ENCODE measurements at places on chromosomes 7 and 10.

GRCh38 chr7:13560441-13560840 lies 429.0 kb downstream of the ETV1 start:
- DNase-seq = no peak

DNA sequence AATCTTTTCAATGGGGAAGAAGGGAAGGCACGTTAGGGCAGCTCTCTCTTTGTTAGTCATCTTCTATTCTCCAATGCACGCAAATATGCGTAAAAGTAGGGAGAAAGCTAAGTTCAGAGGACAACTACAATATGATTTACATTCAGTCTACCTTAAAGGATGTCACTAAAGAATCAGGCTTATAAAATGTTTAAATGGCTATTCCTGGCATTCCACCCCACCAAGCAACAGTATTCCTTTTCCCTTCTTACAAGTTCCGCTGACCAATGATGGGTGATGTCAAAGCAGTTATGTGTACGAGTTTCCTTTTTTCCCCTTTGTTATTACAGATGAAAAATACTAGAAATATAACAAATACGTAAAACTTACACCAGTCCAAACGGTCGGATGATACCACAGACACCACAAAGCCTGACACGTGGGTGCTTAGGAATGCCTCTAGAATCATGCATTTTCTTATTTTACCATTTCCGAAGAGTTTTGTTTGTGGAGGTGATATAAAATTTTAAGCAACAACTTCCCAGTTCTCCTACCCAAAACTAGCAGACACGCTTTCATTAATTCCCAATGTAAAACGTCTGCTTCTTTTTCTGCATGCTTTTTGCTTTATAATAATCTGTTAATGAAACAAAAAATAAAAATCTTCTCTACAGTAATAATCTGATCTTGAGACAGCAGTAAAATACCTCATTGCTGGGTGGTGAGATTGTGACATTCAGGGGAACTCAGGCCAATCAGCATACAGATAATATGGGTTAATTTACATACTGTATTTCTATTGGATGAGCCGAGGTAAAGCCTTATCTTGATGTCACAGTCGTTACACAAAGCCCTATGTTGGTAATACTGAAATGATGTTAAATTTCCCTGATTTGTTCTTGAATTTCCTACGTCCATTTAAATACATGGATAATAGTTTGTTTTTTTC lies 708 bp upstream of the GPR85 start:
- DNase-seq = no peak

GRCh38 chr10:103278537-103278823 lies 1.5 kb downstream of the INA start:
- DNase-seq = no peak

GRCh38 chr7:100171087-100171681 lies 2.8 kb upstream of the GAL3ST4 start:
- peak; percentile 61 for DNase-seq

- DNase-seq = no peak
Measured at GRCh38 chr7:94701555-94701973, 45.6 kb upstream of the SGCE start.

- DNase-seq = no peak
Measured at GRCh38 chr7:79272066-79272669, 181.3 kb downstream of the MAGI2 start.

DNA sequence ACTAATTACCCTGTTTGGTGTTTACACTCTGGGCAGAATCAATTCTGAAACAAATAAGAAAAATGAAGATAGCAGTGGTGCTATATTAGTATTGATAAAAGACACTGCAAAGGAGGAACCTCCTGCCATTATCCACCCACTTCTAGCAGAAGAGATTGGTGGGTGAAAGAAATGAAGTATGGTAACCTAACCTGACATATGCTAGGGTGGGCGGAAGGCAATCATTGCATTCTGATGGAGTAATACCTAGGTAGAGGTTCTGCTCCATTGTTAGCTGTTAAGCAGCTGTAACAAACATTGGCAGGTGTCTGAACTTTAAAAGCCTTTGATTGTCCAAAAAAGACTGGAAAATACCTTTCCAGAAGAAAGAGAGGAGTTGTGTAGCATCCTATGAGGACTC lies 95.9 kb downstream of the OTUD1 start:
- DNase-seq = no peak

DNA sequence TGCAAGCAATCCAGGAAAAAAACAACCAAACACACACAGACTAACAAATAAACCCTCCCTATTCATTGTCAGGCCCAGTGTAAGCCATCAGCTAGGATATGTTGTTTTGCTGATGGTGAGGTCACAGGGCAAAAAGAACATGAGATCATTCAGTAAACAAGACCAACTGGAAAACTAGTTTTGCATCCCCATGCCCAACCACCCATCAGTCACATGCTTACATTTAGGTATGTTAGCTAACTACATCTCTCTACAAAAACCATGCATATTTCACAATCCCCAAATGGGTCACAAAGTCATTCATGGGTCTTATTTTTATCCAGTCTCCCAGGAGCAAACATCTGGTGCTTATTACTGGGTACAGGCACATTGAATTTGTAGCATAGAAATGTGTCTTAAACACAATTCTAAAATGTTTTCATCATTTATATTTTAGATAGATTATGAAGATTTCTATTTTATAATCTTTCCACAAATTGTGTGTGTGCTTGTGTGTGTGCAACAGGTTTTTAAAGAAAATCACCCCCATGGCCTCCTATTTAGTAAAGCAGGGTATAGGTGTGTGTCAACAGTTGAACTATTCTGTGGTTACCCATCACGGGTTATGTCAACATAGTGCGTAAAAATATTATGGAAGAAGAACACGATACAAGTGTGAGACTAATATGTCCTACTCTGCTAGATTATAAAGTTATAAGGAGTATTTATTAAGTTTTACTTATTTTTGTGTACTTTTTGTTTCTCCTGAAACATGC lies 103.8 kb upstream of the AKR1E2 start:
- DNase-seq = no peak

DNA sequence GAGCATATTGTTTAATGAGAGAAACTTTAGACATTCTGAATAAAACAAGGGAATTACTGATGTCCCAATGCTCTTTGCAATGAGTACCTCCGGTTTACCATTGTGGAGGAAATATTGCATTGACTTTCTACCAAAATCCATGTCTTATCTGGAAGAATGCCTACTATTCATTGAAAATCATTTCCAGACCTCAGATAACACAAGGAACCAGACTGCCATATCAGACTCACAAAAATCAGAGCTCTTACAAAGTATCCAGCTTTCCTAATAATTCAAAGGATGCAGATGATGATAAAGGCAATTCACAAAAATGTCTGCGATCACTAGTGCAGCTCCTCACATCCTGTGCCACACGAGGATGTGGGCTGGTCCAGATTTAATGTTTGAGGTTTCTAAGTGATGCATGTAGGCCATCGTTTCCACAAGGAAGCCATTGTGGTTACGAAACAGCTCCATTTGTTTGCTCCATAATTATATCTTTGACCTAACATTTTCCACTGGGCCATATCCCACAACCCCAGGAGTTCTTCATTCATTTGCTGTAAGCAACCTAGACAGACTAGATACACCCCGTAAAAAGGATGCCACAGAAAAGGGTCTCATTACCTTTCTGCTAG lies 831.1 kb upstream of the C7orf33 start:
- DNase-seq = no peak

DNA sequence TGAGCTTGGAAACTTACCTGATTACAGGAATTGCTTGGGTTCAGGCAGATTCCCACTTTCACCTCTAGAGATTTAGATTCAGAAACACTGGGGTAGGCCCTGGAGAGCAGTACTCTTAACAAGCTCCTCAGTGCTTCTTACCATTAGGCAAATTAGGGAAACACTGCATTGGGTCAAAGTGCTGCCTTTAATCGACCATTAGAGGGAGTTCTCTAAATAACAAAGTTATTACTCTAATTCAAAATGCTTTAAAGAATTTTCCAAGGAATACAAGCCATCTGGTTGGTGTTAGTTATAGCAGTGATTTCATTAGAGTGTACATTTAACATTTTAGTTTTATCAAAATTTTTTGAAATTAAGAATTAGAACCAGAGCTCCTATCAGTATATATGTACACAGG lies 324.5 kb downstream of the GFRA1 start:
- DNase-seq = no peak

DNA sequence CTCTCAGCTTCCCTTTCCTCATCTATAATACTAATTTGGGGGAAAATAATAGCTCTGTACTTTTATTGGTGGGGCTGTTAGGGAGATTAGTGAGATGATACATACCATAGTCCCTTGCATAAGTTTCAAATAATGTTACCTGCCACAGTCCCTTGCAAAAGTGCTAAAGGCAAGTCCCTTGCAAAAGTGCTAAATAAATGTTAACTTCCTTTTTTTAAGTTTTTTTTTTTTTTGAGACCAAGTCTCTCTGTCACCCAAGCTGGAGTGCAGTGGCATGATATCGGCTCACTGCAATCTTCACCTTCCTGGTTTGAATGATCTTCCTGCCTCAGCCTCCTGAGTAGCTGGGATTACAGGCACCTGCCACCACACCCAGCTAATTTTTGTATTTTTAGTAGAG lies 43.4 kb upstream of the SRGN start:
- no peak for DNase-seq

GRCh38 chr7:117489911-117490310 lies 10.1 kb downstream of the CFTR start:
- DNase-seq = no peak

GRCh38 chr10:58465629-58466028 lies 47.0 kb upstream of the BICC1 start:
- no peak for DNase-seq

DNA sequence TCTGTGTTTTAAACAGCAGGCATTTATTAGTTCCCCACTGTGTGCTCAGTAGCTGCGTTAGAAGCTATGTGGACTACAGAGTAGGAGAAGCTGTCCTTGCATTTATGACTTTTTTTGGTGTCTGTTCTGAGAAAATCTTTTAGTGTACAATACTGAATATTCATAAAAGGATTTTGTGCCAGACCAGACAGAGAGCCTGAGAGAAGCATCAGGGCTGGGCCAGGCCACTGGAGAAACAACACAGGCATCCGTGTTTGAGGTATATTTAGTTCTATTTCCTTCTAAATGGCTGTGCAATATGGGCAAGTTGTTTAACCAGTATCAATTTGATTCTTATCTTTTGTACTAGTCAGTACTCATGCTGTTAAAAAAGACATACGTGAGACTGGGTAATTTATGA lies 182.8 kb downstream of the SH2D4B start:
- DNase-seq = no peak

DNA sequence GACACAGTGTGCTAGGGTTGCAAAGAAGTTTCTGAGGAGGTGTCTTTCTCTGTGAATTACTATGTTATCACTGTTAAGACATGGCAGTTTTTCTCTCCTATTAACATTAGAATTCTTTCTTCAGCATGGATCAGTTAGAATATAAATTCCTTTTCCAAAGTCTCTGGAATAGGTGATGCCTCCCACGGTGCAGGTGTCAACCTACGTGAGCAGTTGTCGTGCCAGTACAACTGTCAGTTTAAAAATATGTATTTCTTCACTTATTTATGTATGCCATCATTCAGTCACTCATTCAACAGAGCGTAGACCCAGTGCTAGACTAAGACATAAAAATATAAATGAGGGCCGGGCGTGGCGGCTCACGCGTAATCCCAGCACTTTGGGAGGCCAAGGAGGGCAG lies 83.5 kb downstream of the TACC2 start:
- no peak for DNase-seq

DNA sequence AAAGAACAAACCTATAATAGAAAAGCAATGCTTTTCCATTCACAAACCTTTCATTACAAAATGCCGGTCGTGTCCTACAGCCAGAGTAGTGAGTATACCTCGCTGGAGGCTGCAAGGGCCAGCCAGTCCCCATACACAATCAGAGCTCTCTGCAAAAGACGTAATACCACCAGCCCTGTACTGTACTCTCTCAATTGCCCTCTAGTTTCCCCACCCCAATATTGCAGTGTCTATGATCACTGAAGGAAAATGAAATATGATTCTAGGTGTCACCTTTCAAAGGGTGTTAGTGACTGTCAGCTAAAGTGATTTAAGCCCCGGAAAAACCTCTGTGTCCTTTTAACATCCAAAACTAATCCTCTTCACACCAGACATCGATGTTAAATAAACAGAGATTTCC lies 24.8 kb downstream of the PLXNA4 start:
- no peak for DNase-seq

GRCh38 chr7:65397730-65398142 lies 24.1 kb downstream of the ZNF92 start:
- no peak for DNase-seq

- DNase-seq = no peak
Measured at GRCh38 chr7:99677013-99677647, 2.7 kb downstream of the CYP3A5 start.

- DNase-seq = no peak
Measured at GRCh38 chr7:148095066-148095465, 495.5 kb upstream of the C7orf33 start.

DNA sequence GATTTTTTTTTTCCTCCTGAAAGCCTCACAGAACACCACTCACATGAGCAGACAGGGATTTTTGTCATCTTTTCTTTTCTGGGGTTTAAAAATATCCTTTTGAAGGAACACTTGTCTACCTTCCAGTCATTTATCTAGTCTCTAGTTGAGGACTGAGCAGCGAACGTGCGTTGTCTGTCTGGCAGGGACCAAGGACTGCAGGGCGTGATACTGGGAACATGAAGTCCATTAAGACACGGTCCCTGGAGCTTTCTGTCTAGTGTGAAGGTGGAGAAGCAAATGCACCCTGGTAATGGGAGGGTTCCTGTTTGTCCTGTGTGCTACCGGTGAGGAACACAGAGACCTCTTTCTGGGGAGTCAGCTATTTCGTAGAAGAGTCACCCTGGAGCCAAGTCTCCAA lies 207.4 kb downstream of the TMEM178B start:
- no peak for DNase-seq

- DNase-seq = no peak
Measured at GRCh38 chr10:35334297-35334696, 2.0 kb upstream of the CCNY start.

- DNase-seq = no peak
Measured at GRCh38 chr10:130045091-130045652, 65.5 kb downstream of the C10orf143 start.

GRCh38 chr7:12488341-12488740 lies 82.2 kb upstream of the SCIN start:
- no peak for DNase-seq

DNA sequence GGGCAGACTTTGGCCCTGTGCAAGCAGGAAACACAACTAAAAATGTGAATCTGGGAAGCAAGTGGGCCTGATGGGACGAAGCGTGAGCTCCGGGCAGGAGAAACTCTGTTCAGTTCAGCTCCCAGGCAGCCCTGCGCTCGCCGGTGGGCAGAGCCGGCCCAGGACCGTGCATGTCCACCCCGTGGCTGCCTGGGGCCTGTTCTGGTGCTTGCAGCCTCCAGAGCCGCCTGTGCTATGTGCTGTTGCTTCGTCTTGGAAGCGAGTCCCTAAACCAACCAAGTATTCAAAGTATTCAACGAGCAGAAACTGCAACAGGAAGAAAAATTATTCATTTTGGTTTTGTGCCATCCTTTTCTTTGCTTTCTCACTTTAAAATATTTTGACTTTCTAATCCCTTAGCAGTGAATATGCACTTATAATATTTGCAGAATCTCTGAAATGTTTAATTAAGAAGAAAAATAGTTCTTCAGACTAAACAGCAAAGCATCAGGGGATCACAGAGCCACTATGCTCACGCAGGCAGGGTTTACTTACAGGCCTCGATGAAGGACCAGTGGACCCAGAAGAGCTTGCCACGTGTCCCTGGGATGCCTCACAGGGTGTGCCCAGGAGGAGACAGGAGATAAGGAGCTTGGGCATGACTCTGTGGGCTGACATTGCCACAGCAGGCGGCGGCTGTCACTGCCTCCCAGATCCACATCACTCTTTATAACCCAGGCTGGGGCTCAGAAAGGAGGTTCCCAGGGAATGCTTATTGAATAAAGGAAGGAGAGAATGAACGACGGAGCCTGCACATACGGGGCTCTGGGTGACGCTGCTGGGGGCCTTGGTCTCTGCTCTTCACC lies 45.6 kb downstream of the VIPR2 start:
- no peak for DNase-seq

Data from activated CD8-positive, alpha-beta memory T cell treated with anti-CD3 and anti-CD28 coated beads, Interleukin-2, amount 10 ng/mL, durations not matched to agents 7 days and 5 days (primary cell).